Central memory CD8-positive, alpha-beta T cell (primary cell): ENCODE measurements at places on chromosomes 4 and X.

- no peak for DNase-seq
These were observed 1582.4 kb downstream of the PCDH18 start for GRCh38 chr4:135949931-135950330.

- DNase-seq, result no peak
These were observed 336.3 kb upstream of the BMP3 start for GRCh38 chr4:80694171-80694570.

DNA sequence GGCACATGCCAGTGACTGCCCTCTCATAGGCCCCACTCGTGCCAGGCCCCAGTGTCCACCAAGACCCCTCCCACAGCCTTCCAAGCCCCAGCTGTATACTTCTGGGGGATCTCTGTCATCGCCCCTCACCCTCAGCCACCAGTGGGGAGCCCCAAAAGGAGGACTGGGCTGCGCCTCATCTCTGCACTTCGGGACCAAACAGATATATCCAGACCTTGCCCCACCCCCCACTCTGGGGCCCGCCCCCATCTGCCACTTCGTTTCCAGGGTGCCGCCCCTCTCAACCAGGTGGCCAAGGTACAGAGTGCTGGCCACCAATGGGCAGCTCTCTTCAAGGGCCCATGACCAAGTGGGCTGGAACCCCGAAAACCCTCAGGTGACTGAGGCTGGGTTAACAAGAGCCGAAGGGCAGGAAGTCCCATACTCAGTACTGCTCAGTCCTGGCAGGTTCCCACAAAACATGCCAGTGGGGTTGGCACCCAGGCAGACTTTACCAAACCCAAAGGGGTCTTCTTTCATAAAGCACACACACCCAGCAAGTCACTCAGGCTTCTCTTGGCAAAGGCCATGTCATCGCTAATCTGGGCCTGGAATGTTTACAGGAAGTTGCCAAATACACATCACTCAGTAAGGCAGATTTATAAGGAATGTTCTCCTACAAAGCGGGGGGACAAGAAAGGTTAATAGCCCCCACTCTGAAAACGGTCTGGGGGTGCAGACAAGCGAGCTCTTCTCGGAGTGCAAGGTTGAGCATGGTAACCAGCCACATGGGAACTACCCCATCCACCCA, 4.4 kb downstream of the ZFYVE28 start:
- DNase-seq, result peak; percentile 28

DNA sequence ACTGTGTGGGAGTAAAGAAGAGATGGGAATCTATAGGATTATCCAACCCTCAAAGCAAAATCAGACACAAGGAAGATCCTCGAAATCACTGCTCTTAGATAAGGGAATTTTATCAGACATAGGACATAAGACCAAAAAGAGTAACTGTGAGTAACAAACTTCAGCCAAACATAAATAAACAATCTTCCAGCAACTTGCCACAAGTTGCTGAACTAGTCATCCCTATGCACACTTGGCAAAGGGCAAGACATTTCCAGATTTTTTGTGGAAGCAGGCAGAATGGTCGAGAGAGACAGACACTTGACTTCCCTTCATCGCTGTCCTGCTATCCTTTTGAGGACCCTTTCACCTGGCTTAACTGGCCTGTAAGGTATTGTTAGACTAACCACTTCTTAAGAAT, 89.6 kb downstream of the KCNIP4 start:
- no peak for DNase-seq

- DNase-seq, result no peak
These were observed 100.2 kb upstream of the TMEM164 start for GRCh38 chrX:109902665-109903064.

DNA sequence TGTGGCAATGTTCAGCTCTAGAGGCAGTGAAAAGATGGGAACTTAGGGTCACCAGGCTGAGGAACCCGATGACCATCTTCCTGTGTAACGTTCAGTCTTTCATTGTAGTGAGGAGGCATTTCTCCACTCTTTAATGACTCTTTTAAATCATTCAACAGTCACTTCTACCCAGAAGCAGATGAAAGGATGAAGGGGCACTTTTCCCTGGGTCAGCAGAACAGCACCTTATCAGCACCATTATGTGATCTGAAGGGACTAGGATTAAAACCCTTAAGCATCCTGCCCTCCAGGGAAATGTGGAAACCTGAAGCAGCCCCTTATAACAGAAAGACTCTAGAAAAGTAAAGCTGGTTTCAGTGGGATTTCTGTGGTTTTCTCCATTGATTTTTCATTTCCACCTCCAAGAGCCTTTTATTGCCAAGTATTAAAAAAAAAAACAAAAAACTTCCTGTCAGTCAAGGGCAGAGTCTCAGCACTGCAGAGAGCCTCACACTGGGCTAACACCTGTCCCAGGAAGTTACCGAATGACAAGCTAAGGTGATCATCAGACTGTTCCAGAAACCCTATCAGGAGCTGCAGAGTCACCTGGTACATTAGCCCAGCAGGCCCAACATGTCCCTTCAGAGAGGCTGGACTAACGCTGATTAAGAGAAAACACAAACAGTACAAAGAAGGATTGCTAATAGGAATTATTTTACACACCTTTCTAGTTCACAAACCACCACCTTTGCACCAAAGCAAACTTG, 185.9 kb downstream of the SHROOM3 start:
- DNase-seq, result no peak

DNA sequence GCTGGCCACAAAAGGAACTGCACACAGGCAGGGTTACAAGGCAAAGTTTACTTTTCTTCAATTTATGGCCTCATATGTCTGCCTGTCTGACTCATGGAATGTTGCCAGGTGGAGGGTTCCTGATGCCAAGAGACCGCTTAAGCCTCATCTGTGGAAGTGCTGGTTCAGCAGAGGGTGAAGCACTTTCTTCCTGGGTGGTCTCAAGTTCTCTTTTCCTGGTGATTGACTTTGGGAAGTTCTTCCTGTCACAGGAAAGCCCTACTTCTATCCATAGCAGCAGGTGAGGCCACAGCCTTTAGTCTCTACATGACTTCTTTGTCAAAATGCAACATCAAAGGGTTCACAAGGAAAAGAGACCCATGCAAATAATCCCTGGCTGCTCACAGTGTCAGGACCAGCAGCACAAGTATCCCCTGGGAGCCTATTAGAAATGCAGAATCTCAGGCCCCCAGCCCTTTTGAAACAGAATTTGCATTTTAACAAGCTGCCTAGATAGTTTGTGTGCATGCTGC, 81.4 kb upstream of the IGFBP7 start:
- DNase-seq, result no peak

- no peak for DNase-seq
These were observed 13.5 kb downstream of the NSUN7 start for GRCh38 chr4:40763228-40763716.

- DNase-seq, result no peak
These were observed 51.9 kb upstream of the DHRSX start for GRCh38 chrX:2552621-2553201.

DNA sequence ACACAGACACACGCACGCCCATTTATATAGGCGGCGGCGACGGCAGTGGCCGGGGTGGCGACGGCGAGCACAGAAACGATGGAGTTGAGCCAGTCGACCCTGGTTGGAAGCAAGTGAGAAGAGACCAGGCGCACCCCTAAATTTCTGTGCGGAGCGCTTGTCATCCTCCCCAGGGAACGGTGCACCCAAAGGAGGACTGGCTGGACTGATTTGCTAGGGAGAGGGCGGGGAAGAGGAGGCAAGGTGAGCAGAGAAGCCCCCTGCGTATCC, 302 bp downstream of the NHS start:
- DNase-seq, result no peak

GRCh38 chrX:128975745-128976144, 547.5 kb downstream of the SMARCA1 start:
- DNase-seq, result no peak

- DNase-seq, result no peak
These were observed 265.3 kb downstream of the RCHY1 start for GRCh38 chr4:75248770-75249407.

- peak; percentile 21 for DNase-seq
These were observed 1.5 kb downstream of the IRF2 start for GRCh38 chr4:184472614-184473498.

- no peak for DNase-seq
These were observed 1054.9 kb upstream of the DIAPH2 start for GRCh38 chrX:95629737-95630136.

GRCh38 chr4:30535255-30535654, 184.9 kb upstream of the PCDH7 start:
- DNase-seq, result no peak

- no peak for DNase-seq
These were observed 131.6 kb upstream of the EMCN start for GRCh38 chr4:100649417-100649816.

GRCh38 chrX:26778320-26778888, 562.4 kb downstream of the MAGEB5 start:
- no peak for DNase-seq

- no peak for DNase-seq
These were observed 16.2 kb downstream of the HNRNPD start for GRCh38 chr4:82357640-82358039.

DNA sequence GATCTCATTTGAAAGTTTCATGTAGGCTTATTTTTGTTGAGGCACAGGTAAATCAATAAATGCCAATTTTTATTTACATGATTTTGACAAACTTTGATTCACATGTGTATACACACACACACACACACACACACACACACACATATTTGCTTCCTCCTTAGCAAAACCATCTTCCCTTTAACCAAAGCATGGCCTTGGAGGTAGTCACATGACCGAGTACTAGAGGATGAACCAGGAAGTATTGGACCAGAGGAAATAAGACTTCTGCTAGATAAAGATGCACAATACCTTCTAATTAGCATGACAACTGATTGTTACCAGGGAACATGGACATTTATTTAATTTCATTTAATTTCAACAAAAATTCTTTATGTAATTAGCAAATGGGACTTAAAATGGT, 23.4 kb upstream of the CFAP299 start:
- DNase-seq, result no peak

- no peak for DNase-seq
These were observed 26.5 kb upstream of the PLCXD1 start for GRCh38 chrX:254630-255215.

DNA sequence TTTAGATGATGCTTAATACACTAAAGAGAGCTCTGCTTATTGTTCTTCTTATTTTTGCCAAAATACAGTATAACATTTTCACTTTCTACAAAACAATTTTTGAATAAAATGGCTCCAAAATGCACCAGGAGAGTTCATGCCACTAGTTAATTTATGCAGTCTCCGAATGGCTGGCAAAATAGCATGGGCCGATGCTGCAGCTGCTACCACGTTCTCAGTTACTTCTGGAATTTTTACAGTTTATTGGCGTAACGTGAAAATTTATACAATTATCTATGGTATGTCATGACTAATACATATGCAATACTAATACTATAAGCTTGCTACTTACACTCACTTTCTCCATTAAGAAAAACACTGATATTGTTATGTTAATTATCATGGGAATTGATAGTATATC, 16.5 kb downstream of the KLHL13 start:
- DNase-seq, result no peak

DNA sequence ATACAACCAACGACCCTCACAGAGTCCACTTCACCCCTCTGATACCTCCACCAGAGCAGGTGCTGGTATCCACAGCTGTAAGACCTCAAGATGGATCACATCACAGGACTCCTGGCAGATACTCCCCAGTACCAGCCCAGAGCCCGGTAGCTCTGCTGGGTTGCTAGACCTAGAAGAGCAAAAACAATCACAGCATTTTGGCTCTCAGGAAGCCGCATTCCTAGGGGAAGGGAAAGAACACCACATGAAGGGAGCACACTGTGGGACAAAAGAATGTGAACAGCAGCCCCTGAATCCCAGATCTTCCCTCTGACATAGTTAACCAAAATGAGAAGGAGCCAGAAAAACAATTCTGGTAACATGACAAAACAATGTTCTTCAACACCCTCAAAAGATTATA, 303.1 kb upstream of the GRIA3 start:
- DNase-seq, result no peak

- no peak for DNase-seq
These were observed 648.7 kb upstream of the DIPK2B start for GRCh38 chrX:45849261-45849862.

DNA sequence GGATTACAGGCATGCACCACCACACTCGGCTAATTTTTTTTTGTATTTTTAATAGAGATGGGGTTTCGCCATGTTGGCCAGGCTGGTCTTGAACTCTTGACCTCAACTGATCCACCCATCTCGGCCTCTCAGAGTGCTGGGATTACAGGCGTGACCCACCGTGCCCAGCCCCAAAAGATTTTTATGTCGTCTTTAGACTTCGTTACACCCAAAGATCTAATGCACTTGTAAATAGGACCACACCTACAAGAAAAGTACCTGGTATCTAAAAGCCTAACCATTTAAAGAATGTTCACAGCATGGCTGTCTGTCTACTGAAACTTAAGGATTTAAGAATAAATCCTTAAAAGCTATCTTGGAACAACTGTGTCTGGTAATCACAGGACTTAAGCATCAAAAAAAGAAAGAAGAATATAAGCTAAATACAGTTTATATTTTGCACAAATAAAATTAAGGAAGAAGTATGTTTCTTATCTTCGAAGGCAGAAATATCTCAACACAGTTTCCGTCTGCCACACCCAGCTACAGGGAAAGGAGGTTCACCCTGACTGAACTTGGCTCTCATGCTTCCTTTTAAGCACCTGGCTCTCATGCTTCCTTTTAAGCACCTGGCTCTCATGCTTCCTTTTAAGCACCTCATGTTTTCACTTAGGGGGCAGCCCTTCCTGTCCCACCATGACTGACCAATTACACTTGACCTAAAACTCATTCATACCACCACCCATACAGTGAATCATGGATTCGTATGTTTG, 92.0 kb upstream of the STS start:
- no peak for DNase-seq

GRCh38 chrX:18828832-18829404, 121.5 kb downstream of the PPEF1 start:
- no peak for DNase-seq

- no peak for DNase-seq
These were observed 49.3 kb downstream of the KDR start for GRCh38 chr4:55075823-55076716.

DNA sequence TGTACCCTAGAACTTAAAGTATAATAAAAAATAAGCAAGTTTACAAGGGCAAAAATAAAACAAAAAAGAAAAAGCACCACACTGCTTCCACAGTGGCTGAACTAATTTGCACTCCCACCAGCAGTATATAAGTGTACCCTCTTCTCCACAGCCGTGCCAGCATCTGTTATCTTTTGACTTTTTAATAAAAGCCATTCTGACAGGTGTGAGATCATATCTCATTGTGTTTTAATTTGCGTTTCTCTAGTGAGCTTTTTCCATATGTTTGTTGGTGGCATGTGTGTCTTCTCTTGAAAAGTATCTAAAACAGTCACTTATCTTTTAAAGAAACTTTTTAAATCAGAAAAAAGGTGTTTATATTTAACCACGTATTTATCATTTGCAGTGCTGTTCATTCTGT, 71.3 kb downstream of the NFKB1 start:
- no peak for DNase-seq

GRCh38 chr4:6372649-6373525, 99.5 kb downstream of the PPP2R2C start:
- DNase-seq, result no peak

DNA sequence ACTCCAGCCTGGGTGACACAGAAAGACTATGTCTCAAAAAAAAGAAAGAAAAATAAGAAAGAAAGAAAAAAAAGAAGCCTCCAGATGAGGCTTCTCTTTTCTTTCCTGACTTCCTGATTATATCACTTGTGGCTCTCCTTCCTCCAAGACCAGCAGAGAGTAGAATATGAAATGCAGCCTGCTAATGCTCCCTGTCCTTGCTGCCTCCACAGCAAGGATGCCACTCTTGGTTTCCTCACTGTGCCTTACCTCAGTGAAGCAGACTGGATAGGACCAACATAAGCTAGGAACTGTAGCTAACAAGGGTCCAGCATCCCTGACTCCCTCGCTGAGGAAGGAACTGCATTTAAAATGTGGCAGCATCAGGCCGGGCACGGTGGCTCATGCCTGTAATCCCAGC, 11.7 kb downstream of the SLC25A43 start:
- DNase-seq, result no peak
